MM.1S (cell line): ENCODE measurements at places on chromosomes 3 and 15.

- peaks cover 14% of the 10 kb centered on the region; the same call in 1 of the 2 replicates for H3K27me3 ChIP-seq
- H3K36me3 ChIP-seq, result no peaks in the 10 kb centered on the region
- no peaks in the 10 kb centered on the region for H3K4me1 ChIP-seq
- no peak overlapping the region for H3K4me3 ChIP-seq
- H3K27ac ChIP-seq, result no peak overlapping the region
Observed at GRCh38 chr15:77544162-77544561, 88.5 kb downstream of the LINGO1 start.

DNA sequence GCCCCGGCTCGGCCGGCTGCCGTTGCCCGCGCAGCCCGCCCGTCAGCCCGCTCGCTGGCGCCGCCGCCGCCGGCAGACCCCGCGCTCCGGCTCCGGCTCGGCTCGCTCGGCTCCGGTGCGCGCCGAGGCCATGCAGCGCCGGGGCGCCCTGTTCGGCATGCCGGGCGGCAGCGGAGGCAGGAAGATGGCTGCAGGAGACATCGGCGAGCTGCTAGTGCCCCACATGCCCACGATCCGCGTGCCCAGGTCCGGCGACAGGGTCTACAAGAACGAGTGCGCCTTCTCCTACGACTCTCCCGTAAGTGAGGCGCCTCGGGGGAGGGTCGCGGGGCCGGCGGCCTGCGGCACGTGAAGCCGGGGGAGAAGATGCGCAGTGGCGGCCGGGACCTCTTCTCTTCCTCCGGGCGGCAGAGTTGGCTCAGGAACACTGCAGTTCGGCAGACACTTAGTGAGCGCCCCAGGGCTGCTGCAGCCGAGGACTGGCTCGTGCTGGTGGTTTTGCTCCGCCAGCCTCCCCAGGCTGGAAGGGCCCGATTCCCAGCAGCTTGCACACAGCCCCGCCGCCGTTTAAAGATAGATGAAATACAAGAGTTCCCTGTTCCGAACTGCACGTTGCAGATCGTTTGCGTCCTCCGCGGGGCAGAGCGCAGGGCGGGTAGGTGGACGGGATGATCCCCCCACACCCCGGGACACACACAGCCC, 407 bp downstream of the USP13 start:
- H3K27ac ChIP-seq, result peak overlapping the region; percentile 80
- 0 out of 2 replicates have a peak, but pooled peaks cover 6% of the 10 kb centered on the region for H3K27me3 ChIP-seq
- no peaks in the 10 kb centered on the region for H3K36me3 ChIP-seq
- DNase-seq, result peak; percentile 84

GRCh38 chr15:31330836-31331235, 4.2 kb downstream of the KLF13 start:
- DNase-seq, result no peak
- H3K27me3 ChIP-seq, result no peaks in the 10 kb centered on the region
- no peak overlapping the region for H3K27ac ChIP-seq
- H3K4me1 ChIP-seq, result peaks cover 54% of the 10 kb centered on the region

DNA sequence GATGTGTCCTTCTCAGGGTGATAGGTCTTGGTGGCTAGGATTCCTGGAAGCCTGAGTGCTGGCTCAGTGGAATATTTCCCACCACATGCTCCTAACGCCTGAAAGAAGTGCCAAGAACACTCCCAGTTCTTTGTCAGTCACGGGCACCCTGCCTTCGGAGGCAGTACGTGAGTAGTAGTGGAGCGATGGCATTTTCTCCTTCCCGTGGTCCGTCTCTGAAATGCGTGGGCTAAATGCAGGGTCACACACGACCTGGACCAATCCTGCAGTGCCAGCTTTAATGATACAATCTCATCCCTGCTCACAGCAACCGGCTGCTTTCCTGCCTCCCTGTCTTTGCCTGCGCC, 14.5 kb downstream of the H1-8 start:
- peaks cover 7% of the 10 kb centered on the region for H3K4me1 ChIP-seq
- DNase-seq, result no peak
- H3K27me3 ChIP-seq, result no peaks in the 10 kb centered on the region
- H3K27ac ChIP-seq, result no peak overlapping the region
- no peak overlapping the region for H3K4me3 ChIP-seq
- H3K36me3 ChIP-seq, result no peaks in the 10 kb centered on the region

DNA sequence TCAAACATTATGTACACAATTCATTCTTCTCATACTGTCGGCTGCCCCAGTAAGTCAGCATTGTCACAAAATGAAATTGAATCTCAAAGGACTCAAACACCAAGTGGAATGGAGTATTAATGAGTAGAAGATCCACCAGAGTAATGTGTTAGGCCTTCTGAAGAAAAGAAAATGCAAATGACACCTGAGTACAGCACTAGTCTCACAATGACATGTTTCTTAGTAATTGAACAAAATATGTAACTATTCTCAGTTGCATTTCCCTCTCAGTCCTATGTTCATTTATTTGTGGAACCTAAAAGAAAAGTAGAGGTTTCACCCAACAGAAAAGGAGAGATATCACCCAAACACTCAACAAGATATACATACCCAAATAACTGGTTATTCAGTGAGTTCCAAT, 283.9 kb upstream of the THBS1 start:
- no peaks in the 10 kb centered on the region for H3K36me3 ChIP-seq
- H3K27me3 ChIP-seq, result no peaks in the 10 kb centered on the region
- H3K27ac ChIP-seq, result no peak overlapping the region
- H3K4me3 ChIP-seq, result no peak overlapping the region
- DNase-seq, result no peak
- H3K4me1 ChIP-seq, result no peaks in the 10 kb centered on the region

GRCh38 chr3:117105686-117106085, 396.1 kb downstream of the TUSC7 start:
- H3K4me3 ChIP-seq, result no peak overlapping the region
- H3K4me1 ChIP-seq, result no peaks in the 10 kb centered on the region
- no peaks in the 10 kb centered on the region for H3K36me3 ChIP-seq
- no peaks in the 10 kb centered on the region for H3K27me3 ChIP-seq
- no peak for DNase-seq

- DNase-seq, result no peak
- H3K36me3 ChIP-seq, result no peaks in the 10 kb centered on the region
- no peak overlapping the region for H3K4me3 ChIP-seq
- no peaks in the 10 kb centered on the region for H3K27me3 ChIP-seq
Observed at GRCh38 chr3:5464649-5465048, 277.1 kb downstream of the EDEM1 start.

DNA sequence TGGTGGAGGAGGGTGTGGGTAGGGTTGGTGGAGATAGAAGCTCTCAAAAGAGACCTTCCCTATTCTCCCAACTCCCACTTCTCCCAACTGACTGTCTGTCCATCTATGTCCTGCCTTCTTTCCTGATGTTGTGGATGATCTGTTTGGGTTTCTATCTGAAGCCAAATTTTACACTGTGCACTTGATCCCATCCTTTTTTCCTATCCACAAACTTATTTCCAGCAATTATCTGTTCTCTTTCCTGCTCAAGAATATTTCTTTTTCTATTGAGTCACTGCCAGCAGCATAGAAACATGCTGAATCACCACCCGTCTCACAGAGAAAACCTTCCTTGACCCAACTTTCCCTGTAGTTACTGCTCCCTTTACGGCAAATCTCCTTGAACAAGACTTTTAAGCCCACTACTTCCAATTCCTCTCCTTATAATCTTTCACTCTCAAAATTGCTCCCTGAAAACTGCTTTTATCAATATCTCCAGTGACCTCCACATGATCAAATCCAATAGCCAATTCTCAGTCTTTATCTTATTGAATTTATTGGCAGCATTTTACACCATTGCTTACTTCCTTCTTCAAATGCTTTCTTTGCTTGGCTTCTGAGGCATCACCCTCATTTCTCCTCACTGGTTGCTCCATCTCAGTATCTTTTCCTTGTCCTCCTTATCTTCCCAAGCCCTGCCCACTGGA, 141.2 kb upstream of the SLC7A14 start:
- no peak overlapping the region for H3K4me3 ChIP-seq
- H3K4me1 ChIP-seq, result no peaks in the 10 kb centered on the region
- no peaks in the 10 kb centered on the region for H3K36me3 ChIP-seq
- H3K27ac ChIP-seq, result no peak overlapping the region
- no peaks in the 10 kb centered on the region for H3K27me3 ChIP-seq

DNA sequence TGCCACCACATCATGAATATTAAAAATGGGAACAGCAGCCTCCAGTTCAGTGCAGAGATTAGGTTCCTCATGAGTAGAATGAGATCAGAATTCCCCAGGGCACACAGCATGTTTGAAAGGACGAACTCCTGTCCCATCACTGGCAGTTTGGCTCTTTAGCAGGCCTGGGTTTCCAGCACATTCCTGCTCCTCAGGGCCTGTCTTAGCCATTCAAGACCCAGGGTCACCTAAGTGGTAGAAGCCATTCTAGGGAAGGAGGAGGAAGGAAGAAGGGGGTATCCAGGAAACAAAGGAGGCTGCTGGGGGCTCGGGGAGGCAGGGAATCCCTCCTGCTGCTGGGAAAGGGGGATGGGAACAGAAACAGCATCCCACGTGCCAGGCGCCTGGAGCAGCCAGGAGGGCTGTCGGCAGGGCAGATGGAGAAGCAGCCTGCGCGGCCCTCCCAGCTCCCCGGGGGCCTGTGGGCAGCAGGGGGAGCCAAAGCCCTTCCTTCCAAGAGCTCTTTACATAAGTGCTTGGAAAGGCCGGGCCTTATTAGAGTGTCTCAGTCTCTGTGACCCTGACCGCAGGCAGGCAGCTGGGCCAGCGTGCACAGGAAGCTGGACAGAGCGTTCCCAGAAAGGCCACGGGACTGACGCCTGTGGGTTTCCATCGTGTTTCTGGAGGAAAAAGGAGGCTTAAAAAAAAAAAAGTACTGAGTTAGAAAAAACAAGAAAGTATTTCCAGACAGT, 24.7 kb downstream of the LOXL1 start:
- H3K27me3 ChIP-seq, result no peaks in the 10 kb centered on the region
- no peaks in the 10 kb centered on the region for H3K36me3 ChIP-seq
- H3K27ac ChIP-seq, result no peak overlapping the region
- no peak overlapping the region for H3K4me3 ChIP-seq

- H3K27ac ChIP-seq, result no peak overlapping the region
- H3K27me3 ChIP-seq, result no peaks in the 10 kb centered on the region
- no peaks in the 10 kb centered on the region for H3K36me3 ChIP-seq
- DNase-seq, result no peak
- H3K4me3 ChIP-seq, result no peak overlapping the region
Observed at GRCh38 chr3:117963858-117964257, 1070.8 kb downstream of the IGSF11 start.

DNA sequence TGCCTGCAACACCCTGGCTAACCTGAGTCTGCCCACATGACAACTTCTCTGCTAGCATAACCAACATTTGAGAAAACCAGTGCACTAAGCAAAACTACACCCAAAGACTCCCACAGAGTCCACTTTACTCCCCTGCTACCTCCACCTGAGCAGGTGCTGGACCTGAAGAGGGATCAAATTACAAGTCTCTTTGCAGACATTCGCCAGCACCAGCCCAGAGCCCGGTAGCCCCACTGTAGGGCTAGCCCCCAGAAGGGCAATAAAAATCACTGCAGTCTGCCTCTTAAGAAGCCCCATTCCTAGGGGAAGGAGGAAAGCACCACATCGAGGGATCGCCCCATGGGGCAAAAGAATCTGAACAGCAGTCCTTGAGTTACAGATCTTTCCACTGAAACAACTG, 472.2 kb downstream of the GRM7 start:
- no peaks in the 10 kb centered on the region for H3K36me3 ChIP-seq
- no peak overlapping the region for H3K4me3 ChIP-seq
- no peaks in the 10 kb centered on the region for H3K4me1 ChIP-seq
- no peaks in the 10 kb centered on the region for H3K27me3 ChIP-seq
- no peak overlapping the region for H3K27ac ChIP-seq
